Left renal pelvis (tissue), 4 donors: ENCODE measurements at places on chromosomes 12 and 14.

DNA sequence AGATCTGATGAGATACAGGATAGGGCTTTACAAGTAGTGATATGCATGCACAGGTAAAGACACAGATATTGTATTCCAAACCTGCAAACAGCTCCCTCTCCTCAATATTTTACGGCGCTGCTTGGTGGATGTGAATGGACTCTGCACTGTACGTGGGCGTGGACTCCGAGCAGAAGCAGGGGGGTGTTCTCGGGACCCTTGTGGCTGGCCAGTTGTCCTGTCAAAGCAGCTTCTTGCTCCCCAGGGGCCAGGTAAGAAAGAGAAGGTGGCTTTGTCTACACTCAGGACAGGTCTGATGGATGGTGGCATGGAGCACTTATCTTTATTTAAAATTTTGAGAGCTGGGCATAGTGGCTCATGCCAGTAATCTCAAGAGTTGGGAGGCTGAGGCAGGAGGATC, 29.5 kb upstream of the CLMN start:
- DNase-seq = no peak

DNA sequence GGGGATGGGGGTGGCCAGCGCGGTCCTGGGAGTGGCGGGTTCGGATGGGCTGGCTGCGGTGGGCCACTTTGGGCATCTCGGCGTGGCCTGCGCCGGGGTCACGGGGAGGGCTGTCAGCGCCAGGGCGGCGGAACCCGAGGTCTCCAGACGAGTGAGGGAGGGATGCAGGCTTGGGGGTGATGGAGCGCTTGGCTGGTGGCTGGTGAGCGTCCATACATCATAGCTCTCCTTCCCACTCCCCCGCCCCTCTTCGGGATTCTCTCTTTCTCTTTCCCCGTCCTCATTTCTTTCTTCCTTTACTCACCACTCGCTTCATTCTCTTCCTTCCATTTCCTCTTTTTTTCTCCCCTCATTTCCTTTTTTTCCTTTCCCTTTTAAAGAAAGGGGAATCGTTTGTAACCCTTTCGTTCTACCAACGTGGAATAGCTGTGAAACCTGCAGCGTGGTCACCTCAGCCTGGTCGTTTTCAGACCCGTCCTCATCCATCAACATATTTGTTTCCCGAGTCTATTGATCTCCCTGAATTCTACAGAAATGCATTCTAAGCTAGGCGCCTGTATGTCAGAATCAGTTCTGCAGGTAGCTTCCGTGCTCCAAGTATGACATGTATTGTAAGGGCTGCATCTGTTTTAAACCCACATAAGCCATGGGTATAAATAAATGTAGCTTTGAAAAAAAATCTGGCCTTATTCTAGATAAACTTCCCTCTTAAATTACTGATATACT, 260.3 kb upstream of the E2F7 start:
- no peak for DNase-seq

- DNase-seq = no peak
Measured at GRCh38 chr12:57086493-57087009, 2.4 kb upstream of the NAB2 start.

GRCh38 chr12:72982356-72982755, 710.2 kb downstream of the TRHDE start:
- DNase-seq = no peak

GRCh38 chr12:124862768-124863415, 772 bp downstream of the SCARB1 start:
- no peak for DNase-seq

GRCh38 chr12:51949342-51950030, 2.0 kb upstream of the ACVR1B start:
- DNase-seq = no peak

DNA sequence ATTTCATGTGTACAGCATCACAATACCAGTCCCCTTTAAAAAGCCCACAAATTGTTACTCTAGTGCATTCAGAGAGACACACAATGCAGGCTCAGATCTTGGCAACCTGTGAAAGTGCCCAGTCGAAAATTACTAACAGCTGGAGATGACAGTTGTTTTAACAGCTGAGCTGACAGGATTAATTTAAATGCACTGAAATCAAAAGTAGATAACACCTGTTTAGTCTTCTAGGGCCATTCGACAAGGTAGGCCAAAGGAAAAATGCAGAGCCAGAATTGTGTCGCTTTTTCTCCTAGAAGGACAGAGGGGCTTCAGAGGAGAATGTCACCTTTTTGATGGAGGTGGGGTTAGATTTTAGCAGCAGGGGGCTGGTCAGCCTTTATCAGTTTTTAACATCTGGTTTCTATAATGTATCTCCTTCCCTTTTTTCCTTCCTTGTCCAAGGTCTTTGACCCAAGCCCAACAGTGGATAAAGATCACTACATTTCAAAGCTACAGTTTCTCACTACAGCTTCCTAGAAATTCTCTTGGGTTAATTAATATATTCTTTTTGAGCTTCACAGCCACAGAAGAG, 139.1 kb downstream of the SOX5 start:
- DNase-seq = no peak

DNA sequence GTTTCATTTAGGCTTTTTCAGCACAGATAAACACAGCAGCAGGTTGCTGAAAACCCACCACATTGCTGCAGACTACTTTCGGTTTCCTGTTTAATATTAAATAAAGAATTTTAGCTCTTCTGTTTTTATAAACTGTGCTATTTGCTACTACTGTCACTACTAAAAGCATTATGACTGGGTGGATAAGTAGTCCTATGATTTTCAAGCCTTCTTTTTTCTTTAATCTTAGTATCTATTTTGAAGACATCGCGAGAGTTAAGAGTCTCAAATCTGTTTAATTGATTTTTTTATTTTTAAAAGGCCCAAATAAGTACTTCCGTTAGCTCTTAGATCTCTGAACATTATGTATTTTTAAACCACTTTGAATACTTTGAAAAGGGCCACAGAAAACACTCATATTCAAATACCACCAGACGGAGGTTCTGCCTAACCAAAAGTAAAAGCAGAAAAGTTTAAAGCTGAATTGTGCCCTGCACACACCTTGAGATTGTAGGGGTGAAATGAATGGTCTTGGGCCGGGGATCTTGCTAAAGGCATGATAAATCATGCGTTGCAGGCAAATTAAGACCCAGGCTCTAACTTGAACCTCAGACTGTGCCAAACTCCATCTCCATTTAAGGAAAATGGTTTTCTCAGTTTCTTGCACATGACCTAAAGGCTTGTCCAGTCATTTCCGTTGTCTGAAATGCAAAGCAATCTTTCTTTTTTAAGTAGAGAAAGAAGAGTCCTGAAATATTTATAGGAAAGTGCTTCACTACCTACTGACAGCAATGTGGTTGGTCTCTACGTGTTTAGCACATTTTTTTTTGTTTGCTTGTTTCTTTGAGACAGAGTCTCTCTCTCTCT, 13.6 kb upstream of the FOXN3 start:
- no peak for DNase-seq

DNA sequence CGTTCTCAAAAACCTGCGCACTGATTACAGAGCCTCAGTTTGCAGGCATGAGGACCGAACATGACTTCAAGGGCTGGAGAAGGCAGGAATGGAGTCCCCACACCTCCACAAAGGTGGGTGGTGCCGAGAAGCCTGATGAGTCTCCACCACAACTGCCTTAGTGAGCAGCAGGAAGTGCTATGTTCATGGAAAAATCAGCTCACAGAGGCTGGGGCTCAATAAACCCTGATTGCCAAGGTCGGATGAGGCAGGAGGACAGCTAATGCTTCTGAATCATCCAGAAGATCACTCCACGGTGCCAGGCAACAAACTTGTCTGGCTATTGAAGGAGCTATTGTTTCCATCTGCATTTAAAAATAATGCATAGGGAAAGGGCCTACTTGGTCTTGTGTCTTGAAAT, 31.1 kb downstream of the APPL2 start:
- DNase-seq = no peak

DNA sequence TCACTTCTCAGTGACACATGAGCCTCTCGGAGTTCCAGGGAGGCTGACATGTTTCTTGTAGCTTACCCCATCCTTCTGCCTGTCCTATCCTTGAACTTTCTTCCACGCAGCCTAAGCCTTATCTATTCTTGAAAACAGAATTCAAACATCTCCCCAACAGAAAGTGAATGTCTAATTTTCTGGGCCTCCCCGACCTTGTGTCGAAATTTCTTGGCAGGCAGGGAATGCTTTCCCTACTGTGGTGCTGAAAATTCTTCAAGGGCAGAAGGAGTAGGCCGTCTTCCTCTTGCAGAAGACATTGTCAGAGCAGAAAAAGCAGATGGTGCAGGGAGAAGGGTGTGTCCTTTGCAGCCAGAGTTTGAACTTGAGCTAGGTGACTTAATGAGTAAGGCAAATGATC, 63.0 kb upstream of the TCL1B start:
- DNase-seq = no peak

DNA sequence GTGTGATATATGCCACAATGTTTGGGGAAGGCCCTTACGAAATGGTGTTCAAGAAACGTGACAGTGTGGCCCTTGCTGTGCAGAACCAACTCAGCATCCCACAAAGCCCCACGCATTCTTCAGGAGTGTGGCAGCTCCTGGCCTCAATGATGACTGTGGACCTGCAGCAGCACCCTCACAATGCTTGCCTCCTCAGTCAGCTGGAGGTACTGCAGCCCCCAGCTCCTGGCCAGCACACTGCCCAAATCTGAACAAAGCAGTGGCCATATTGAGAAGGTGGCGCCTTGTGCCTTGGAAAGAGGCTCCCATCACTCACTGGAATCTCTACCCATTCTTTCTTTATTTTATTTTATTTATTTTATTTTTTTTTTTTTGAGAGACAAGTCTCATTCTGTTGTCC, 10.4 kb downstream of the POLE2 start:
- no peak for DNase-seq

DNA sequence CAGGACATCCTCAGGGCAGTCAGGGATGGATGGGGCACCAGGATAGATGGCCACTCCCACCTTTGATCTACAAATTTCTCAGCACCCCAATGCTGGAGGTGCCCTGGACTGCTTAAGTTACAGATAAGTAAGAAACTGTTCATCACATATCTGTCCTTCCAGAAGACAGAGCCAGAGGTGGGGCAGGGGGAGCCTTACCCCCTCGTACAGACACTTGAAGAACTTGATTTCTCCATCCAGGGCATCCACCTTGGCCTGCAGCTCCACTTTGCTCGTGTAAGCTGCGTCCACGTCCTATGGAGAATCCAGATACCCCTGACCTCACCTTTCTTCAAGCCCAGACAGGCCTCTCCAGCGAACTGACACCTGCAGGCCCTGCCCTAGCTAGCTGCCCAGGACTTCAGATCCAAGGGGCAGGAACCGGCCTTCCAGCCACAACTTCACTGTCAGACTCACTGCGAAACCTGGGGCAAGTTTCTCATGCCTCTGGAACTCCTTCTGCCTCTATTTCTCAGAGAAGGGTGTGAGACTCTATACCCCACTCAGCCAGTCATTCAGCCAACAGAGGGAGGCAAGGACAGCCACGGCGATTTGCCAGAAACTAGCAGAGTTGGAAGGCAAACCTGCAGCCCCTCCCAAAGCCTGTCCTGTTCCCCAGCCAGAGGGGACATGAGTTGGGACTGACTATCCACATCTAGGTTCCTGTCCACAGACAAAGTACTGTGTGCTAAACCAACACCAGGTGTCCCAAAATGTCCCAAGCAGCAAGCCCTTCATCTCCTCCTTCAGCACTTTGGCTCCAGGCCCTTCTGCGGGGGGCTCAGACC, 3.8 kb downstream of the KRT73 start:
- DNase-seq = no peak

GRCh38 chr12:8676651-8677050, 14.0 kb upstream of the MFAP5 start:
- DNase-seq = no peak

DNA sequence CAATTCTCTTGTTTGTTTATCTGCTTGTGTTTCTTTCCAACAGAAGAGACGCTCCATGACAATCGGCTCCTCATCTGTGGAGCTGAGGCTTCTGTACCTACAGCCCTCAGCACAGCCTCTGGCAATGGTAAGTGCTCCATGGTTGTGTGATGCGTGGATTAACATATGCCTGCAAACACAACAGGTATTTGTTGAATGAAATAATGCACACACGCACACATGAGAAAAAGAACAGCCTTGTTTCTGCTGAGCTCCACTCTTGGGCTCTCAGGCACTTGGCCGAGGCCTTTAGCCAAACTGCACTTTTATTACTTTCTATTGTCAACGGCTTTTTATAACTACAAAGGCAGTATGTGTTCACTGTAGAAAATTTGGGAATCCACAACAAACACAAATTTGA, 120.4 kb upstream of the TMCC3 start:
- DNase-seq = no peak

- DNase-seq = no peak
Measured at GRCh38 chr12:131806674-131807073, 21.5 kb upstream of the MMP17 start.

DNA sequence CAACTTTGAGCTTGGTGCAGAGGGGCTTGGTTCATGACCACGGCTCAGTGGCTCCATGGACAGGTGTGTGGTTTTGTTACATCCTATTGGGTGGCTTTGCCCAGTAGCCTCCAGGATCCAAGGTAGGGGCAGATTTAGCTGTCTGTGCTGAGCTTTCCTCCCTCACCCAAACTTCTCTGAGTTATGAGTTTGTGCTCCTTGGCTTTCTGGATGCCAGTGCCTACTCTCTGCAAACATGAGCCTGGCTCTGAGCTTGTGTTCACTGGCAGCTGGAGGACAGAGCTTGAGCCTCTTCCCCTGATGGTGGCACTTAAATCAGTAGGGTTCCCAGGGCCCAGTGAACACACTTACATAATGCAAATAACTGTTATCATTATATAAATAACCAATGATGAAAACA, 45.3 kb upstream of the HECTD1 start:
- DNase-seq = no peak

GRCh38 chr12:122062832-122063693, 15.5 kb upstream of the MLXIP start:
- DNase-seq = no peak

DNA sequence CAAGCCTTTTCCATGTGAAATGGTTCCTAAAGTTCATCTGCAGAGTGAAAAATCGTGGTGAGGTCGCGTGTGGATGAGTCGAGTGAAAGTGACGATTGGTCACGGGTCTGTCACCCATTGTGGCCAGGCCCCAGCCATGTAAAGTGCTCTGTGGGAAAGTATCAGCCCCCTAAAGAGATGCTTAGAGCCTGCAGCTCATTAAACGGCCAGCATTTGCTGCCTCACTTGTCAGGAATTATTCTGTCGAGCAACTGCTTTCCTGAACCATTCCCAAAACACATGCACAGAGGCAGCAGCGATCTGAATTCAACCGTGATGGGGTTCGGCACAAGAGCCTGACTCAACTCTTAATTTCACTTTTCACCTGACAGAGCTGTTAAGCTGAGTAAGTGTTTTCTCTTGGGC, 16.0 kb downstream of the DBX2 start:
- DNase-seq = no peak

- DNase-seq = no peak
Measured at GRCh38 chr14:63632932-63633514, 8.6 kb downstream of the WDR89 start.

- no peak for DNase-seq
Measured at GRCh38 chr12:27785882-27786570, 6.0 kb upstream of the MANSC4 start.

GRCh38 chr14:95061317-95062093, 95.8 kb downstream of the DICER1 start:
- DNase-seq = no peak

GRCh38 chr14:61973981-61974380, 211.8 kb downstream of the SNAPC1 start:
- DNase-seq = no peak
